Uterus (tissue), 4 donors: ENCODE measurements at places on chromosomes 1 and 21.

GRCh38 chr1:94237291-94238226 lies at the start of gene ARHGAP29:
Gene ARHGAP29, minus strand, starts transcription at chr1:94237584. Its CDS starts 5,973 bp downstream, at chr1:94231611.
- H3K27me3 ChIP-seq = peaks cover 21% of the 10 kb centered on the region
- H3K27ac ChIP-seq = peak within 1 kb of the TSS; percentile 72
- no peaks in the 10 kb centered on the region for H3K36me3 ChIP-seq
- H3K4me3 ChIP-seq = peak within 1 kb of the TSS; percentile 27

DNA sequence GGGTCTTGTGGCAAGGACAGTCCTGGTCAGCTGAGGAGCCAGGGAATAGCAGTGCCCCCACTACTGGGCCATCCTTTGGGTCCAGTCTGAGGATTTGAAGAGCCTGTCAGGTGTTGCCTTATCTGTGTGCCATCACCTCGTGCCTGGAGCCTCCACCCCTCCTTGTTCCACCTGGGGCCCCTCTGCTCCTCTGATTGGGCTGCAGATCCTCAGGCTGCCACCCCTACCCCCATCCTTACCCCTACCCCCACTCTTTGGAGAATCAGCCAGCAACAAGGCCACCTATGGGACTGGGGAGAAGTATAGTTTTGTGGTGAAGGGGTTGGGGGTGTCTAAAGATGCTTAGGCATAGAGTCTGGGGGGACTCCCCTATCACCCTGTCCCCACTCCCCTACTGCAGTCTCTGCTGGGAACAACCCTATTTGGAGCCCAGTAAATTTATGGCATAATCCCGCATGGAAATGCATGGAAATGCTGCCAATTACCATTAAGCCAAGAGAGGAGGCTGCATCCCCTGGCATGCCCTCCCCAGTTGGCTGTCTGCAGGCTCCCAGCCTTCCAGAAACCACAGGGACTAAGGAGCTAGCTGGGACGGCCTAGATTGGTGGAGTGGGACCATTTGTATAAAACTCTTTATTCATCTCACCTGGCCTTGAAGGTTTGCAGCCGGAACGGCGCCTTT lies 142.7 kb upstream of the CSF3R start:
- no peaks in the 10 kb centered on the region for H3K4me1 ChIP-seq
- no peak overlapping the region for H3K27ac ChIP-seq
- DNase-seq = no peak

DNA sequence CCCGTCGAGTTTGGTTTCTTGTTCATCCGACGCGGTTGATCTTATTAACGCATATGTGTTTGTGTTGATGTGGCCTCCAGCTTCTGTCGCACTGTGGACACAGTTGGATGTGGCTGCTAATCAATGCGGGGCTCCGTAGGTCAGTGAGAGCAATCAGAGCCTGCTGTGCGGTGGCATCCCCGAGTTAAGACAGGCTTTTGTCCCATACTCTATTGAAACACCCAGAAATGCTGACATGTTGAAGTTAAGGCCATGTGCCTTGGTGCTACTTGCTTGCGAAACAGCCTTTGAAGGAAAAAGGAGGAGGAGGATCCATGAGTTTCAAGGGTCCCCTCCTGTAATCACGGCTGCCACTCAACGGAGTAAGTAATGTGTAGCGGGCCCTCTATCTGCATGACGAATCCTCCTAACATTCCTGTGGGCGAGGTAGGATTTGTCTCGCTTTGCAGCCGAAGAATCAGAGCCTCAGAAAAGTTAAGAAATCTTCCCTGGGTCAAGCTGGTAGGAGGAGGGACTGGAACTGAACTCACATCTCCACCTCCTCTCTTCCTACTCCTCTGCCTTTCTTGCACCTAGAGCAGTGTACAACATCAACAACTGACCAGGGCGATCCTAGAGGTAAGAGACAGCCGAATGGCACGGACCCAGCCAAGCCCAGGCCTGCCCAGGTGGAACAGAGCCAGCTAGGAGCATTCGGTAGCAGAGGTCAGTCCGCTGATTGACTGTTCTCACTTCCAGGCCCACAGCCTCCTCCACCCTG lies 19.5 kb downstream of the PDE9A start:
- H3K27me3 ChIP-seq = no peaks in the 10 kb centered on the region
- H3K36me3 ChIP-seq = no peaks in the 10 kb centered on the region
- H3K27ac ChIP-seq = no peak overlapping the region
- DNase-seq = no peak
- no peaks in the 10 kb centered on the region for H3K4me1 ChIP-seq
- H3K4me3 ChIP-seq = no peak overlapping the region

DNA sequence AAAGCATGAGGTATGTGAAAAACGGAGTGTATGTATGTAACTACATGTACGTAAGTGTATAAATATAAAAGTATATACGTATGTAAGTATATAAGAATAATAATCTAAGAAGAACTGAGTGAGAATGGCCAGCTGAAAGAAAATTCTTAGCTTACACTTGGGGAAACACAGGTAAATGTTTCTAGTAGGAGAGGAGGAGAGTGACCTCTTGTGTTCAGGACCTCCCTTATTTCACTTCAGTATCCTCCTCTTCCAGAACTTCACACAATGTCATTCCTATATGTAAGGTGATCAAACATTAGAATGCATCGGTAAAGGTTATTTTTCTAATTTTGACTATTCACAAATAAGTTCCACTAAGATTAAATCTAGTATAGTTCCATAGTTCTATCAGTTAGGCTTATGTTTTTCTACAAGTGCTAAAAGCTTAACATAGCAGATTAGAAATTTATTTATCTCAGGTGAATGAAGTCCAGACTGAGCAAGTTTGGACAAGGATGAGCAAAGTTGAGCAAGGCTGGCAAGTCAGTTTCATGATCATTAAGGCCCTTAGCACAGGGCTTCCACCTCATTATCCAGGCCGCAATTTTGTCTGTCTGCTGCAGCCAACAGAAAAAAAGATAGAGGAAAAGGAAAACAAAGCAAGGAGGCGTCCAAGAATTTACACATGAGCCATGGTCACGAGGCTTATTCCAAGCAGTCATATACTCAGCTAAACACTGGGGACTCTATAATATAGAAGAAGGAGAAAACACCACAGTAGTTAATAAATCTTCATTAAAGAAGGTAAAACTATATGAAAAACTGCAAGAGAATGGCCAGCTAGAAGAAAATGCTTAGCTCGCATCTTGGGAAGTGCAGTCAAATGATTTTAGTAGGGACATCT lies 7.1 kb upstream of the MROH9 start:
- H3K4me1 ChIP-seq = no peaks in the 10 kb centered on the region
- peak overlapping the region; percentile 72 for H3K27ac ChIP-seq
- no peak for DNase-seq

- no peaks in the 10 kb centered on the region for H3K4me1 ChIP-seq
- no peak for DNase-seq
- no peaks in the 10 kb centered on the region for H3K27me3 ChIP-seq
- no peak overlapping the region for H3K4me3 ChIP-seq
- H3K27ac ChIP-seq = no peak overlapping the region
- H3K36me3 ChIP-seq = no peaks in the 10 kb centered on the region
Measured at GRCh38 chr1:77375990-77376389, 94.2 kb downstream of the AK5 start.

GRCh38 chr1:25197982-25198662 lies 34.2 kb downstream of the SYF2 start:
- H3K27ac ChIP-seq = no peak overlapping the region
- no peaks in the 10 kb centered on the region for H3K4me1 ChIP-seq
- H3K4me3 ChIP-seq = no peak overlapping the region
- no peaks in the 10 kb centered on the region for H3K27me3 ChIP-seq

DNA sequence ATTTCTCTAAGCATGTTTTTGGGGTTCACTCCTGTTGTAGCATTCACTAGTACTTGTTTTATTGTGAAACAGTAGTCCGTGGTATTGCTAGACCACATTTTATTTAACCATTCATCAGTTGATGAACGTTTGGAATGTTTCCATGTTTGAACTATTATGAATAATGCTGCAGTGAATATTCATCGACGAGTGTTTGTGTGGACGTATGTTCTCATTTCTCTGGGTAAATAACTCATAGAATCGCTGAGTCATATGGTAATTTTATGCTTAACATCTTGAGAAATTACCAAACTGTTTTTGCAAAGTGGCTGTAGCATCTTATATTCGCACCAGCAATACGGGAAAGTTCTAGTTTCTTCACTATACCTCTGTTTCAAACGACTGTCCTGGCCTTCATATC lies 28.0 kb upstream of the KAZN start:
- H3K36me3 ChIP-seq = no peaks in the 10 kb centered on the region
- no peak overlapping the region for H3K27ac ChIP-seq
- DNase-seq = no peak
- H3K4me1 ChIP-seq = no peaks in the 10 kb centered on the region
- H3K27me3 ChIP-seq = no peaks in the 10 kb centered on the region

GRCh38 chr1:5225707-5226704 lies 571.6 kb downstream of the AJAP1 start:
- H3K27ac ChIP-seq = no peak overlapping the region
- DNase-seq = no peak
- H3K4me1 ChIP-seq = no peaks in the 10 kb centered on the region
- no peaks in the 10 kb centered on the region for H3K36me3 ChIP-seq
- H3K27me3 ChIP-seq = no peaks in the 10 kb centered on the region

GRCh38 chr1:194653385-194653784 lies 1467.0 kb upstream of the B3GALT2 start:
- H3K27ac ChIP-seq = no peak overlapping the region
- no peaks in the 10 kb centered on the region for H3K36me3 ChIP-seq
- no peaks in the 10 kb centered on the region for H3K27me3 ChIP-seq
- DNase-seq = no peak
- no peak overlapping the region for H3K4me3 ChIP-seq

- H3K36me3 ChIP-seq = no peaks in the 10 kb centered on the region
- no peak for DNase-seq
Measured at GRCh38 chr1:150365941-150366340, 2.0 kb downstream of the RPRD2 start.

- H3K36me3 ChIP-seq = no peaks in the 10 kb centered on the region
- no peak overlapping the region for H3K27ac ChIP-seq
- DNase-seq = no peak
- H3K4me1 ChIP-seq = no peaks in the 10 kb centered on the region
- H3K4me3 ChIP-seq = no peak overlapping the region
Measured at GRCh38 chr1:65717815-65718454, 74.8 kb upstream of the PDE4B start.

GRCh38 chr1:20126041-20126805 lies 6.9 kb upstream of the PLA2G2D start:
- H3K4me1 ChIP-seq = no peaks in the 10 kb centered on the region
- no peak overlapping the region for H3K27ac ChIP-seq
- DNase-seq = no peak
- no peak overlapping the region for H3K4me3 ChIP-seq

GRCh38 chr1:221437171-221437570 lies 304.7 kb downstream of the DUSP10 start:
- no peak overlapping the region for H3K4me3 ChIP-seq
- H3K4me1 ChIP-seq = no peaks in the 10 kb centered on the region
- H3K27me3 ChIP-seq = no peaks in the 10 kb centered on the region
- no peak overlapping the region for H3K27ac ChIP-seq
- DNase-seq = no peak

- H3K4me3 ChIP-seq = no peak overlapping the region
- peak overlapping the region; percentile 26 for H3K27ac ChIP-seq
- H3K4me1 ChIP-seq = no peaks in the 10 kb centered on the region
- DNase-seq = no peak
Measured at GRCh38 chr1:225987491-225988316, 11.4 kb downstream of the SDE2 start.

- no peaks in the 10 kb centered on the region for H3K36me3 ChIP-seq
- no peaks in the 10 kb centered on the region for H3K27me3 ChIP-seq
- no peak overlapping the region for H3K27ac ChIP-seq
- DNase-seq = no peak
Measured at GRCh38 chr1:234879147-234880080, 249.2 kb downstream of the TOMM20 start.

DNA sequence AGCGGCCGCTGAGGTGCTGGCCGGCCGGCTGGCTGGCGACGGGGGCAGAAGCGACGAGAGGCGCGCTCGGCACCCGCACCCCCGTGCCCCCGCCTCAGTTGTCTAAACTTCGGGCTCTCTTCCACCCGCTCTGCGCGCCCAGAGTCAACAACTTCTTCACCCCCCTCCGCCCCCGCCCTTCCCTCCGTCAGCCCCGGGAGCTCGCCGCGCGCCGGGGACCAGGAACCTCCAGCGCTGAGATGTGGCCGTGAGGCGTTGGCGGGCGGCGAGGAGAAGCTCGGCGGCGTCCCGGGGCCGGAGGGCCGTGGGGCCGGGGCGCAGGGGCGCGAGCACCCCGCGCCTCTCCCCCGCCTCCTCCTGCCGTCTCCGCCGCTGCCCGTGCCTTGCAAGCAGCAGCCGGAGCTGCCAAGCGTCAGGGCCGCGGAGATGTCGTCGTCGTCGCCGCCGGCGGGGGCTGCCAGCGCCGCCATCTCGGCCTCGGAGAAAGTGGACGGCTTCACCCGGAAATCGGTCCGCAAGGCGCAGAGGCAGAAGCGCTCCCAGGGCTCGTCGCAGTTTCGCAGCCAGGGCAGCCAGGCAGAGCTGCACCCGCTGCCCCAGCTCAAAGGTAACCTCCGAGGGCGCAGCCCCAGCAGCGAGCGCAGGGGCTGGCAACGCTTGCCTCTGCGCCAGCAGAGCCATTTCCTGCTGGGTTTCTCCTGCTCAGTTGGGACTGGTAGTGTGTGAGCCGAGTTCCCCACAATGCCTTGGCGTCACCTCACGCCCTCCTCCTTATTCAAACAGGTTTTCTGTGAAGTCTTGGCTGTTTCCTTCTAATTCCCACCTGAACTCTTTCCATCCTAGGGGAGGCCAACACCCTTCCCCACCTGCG lies 710 bp downstream of the PPP2R5A start:
- H3K27me3 ChIP-seq = no peaks in the 10 kb centered on the region
- no peaks in the 10 kb centered on the region for H3K36me3 ChIP-seq
- peak overlapping the region; percentile 99 for H3K27ac ChIP-seq
- H3K4me3 ChIP-seq = peak overlapping the region; percentile 89
- H3K4me1 ChIP-seq = no peaks in the 10 kb centered on the region

- H3K36me3 ChIP-seq = no peaks in the 10 kb centered on the region
- H3K27me3 ChIP-seq = no peaks in the 10 kb centered on the region
- no peak for DNase-seq
- H3K27ac ChIP-seq = no peak overlapping the region
- peaks cover 6% of the 10 kb centered on the region for H3K4me1 ChIP-seq
- no peak overlapping the region for H3K4me3 ChIP-seq
Measured at GRCh38 chr1:203189951-203190352, 3.4 kb upstream of the CHI3L1 start.

DNA sequence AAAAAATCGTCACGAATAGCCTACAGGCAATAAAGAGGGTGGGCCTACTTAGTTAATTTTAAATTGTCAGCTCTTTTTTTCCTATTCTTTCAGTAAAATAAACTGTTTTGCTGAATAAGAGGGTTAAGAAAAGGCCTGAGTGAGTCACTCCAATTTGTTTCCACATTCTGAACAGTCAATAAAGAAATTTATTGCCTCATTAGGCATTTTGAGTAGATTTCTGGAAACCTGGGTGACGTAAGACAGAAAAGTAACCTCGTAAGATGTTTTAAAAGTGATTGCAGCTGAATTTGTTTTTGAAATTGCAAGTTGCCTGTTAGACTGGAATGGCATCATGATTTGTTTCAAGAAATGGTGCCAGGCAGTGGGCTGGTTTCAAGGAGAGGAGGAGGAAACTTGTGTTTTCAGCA lies 439.3 kb downstream of the USP25 start:
- H3K4me1 ChIP-seq = peaks cover 12% of the 10 kb centered on the region
- no peak overlapping the region for H3K4me3 ChIP-seq
- no peaks in the 10 kb centered on the region for H3K27me3 ChIP-seq

- H3K27ac ChIP-seq = no peak overlapping the region
- no peak for DNase-seq
- no peaks in the 10 kb centered on the region for H3K36me3 ChIP-seq
- H3K27me3 ChIP-seq = no peaks in the 10 kb centered on the region
Measured at GRCh38 chr1:15674386-15675159, 9.5 kb upstream of the PLEKHM2 start.

GRCh38 chr21:42724226-42724920 lies 71.0 kb downstream of the PDE9A start:
- no peak overlapping the region for H3K4me3 ChIP-seq
- H3K36me3 ChIP-seq = no peaks in the 10 kb centered on the region
- peaks cover 4% of the 10 kb centered on the region for H3K4me1 ChIP-seq
